ENCODE measurements at places on chromosomes 11 and 22.

DNA sequence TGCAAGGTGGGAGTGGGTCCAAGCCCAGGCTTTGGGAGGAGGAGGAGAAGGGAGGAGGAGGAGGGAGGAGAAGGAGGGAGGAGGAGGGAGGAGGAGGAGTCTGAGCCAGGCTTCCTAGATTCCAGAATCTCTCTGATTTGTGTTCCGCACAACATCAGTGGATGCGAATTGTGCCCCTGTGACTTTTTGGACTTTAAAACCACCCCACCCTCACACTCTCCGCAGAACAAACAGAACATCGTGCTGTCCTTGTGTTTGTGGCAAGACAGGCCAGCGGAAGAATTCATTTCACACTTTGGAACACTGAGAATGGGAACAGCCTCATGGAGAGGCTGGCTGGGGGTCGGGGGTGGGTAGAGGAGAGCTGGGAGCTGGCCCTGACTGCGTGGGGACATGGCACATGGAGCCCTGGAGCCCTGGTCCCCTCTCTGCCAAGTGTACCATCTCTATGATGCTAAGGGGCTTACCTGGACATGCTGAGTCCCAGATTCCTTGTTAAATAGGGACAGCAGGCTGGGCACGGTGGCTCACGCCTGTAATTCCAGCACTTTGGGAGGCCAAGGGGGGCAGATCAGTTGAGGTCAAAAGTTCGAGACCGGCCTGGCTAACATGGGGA is 16.4 kb upstream of the SHANK2 start:
- DNase-seq = no peak

DNA sequence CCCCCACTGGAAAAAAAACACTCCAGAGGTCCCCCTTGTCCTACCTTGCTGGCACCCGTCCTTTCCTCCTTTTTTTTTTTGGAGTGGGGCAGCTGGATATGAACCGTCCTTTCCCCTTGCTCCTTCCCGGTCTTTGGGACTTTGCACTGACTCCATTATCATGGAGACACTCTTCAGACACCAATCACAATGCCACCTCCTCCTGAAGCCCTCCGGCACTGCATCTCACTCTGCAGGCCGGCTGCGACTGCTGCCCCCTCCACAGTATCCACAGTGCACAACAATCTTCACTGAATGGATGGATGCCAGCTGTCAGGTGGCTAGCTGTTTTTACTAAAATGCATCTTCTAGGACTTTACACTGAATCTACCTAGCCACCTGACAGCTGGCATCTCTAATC is 12.7 kb upstream of the RGL4 start:
- DNase-seq = no peak

DNA sequence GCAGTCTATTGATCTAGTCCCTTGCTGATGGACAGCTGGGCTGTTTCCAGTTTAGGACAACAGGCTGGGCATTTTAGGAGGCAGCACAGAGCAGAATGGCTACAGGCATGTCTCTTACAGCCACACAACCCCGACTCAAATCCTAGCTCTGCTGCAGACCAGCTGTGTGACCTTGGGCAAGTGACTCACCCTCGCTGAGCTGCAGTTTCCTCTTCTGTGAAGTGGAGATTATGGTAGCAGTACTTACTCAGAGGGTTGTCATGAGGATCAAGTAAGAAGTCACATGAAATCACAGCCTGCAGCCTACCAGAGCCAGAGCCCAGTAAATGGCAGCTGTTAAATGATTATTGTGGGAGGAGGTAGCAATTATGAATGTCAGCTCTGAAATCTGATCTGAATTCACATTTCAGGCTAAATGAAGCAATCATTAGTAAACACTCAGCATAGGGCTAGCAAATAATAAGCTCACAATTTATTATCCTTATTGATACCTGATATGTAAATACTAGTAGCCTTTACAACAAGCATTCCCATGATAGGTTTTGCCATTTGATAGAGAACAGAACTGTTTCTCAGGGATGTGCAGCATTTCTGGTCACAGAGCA is 58.9 kb downstream of the MYEOV start:
- DNase-seq = no peak

DNA sequence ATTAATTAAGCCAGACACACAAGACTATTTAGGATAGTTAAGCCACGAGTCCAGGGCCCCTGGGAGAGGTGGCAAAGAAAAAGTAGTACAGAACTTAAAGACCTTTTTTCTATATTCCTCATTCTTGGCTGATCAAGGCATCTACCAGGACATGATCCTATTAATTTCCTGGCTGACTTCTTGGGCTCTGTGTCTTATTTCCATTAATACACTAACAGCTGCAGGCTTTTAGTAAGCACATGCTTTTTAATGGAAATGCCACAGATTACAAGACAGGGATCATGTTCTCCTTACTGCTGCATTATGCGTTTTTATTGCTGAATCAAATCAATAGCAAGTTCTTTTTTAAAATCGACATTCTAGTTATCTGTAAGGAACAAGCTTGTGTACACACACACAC is 35.2 kb downstream of the BTG4 start:
- DNase-seq = no peak

DNA sequence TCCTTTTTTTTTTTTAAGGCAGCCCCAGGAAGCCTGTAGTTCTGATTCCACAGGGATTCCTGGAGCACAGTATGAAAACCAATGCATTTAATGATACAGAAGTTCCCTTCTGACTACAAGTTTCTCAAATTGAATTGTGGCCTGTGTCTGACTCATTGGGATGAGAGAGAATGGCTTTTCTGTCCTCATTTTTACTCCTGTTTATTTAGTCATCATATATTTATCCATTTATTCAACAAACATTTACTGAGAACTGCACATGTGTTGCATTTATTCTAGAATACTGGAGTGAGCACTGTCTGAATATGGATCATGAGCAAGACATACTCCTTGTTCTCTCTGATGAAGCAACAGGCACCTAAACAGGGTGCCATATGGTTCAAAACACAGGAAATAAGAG is 231.2 kb downstream of the NTM start:
- no peak for DNase-seq

Measured in stimulated activated CD8-positive, alpha-beta memory T cell treated with anti-CD3 and anti-CD28 coated beads, Interleukin-7, amount 100 ng/mL, for 1 hour (primary cell).